Pancreas (tissue), 10 donors: ENCODE measurements at places on chromosomes 16 and 17. TPM values are rescaled to one million over a fixed set of nuclear protein-coding genes. Genes with fewer than 3 reads are reported as not detected.

FOXC2 gene
- total RNA-seq = not detected

DNA sequence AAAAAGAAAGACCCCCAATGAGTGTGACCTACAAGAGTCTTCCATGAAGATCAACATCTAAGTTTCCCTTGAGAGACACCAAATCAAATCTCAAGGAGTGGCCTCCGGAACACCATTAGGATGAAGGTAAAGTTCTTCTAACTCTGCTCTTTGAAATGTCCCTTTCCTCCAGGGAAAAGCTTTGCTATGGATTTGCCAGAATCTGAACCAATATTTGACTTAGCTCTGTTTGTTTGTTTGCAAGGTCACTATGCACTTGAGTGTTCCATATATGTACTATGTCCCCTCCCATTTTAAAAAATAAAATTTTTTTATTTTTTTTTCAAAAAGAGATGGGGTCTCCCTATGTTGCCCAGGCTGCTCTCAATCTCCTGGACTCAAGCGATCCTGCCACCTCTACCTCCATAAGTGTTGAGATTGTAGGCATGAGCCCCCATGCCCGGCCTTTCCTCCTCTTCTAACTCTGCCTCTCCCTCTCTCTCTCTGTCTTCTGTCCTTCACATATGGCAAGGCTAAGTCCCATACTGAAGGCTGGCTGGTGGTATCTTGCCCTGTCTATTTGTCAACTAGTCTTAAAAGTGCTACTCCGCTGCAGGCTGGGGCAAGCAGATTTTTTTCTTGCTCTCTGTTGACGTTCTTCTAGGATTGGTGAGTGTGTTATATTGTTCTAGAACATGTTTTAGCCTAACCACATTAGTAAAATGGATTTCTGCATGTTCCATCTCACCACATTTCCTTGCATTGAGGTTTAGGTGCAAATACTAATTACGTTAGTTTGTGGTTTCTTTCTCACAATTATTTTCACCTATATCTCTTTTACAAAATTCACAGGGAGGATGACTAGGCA is 276.7 kb upstream of the DYNLRB2 start:
- H3K4me1 ChIP-seq = no peaks in the 10 kb centered on the region
- no peaks in the 10 kb centered on the region for H3K27me3 ChIP-seq
- DNase-seq = no peak
- H3K27ac ChIP-seq = no peak overlapping the region

- DNase-seq = peak; percentile 85
- no peaks in the 10 kb centered on the region for H3K27me3 ChIP-seq
- no peak overlapping the region for H3K4me3 ChIP-seq
- H3K27ac ChIP-seq = no peak overlapping the region
- H3K4me1 ChIP-seq = peaks cover 5% of the 10 kb centered on the region
These were observed 2.6 kb upstream of the PITPNC1 start for GRCh38 chr17:67374329-67375053.

DNA sequence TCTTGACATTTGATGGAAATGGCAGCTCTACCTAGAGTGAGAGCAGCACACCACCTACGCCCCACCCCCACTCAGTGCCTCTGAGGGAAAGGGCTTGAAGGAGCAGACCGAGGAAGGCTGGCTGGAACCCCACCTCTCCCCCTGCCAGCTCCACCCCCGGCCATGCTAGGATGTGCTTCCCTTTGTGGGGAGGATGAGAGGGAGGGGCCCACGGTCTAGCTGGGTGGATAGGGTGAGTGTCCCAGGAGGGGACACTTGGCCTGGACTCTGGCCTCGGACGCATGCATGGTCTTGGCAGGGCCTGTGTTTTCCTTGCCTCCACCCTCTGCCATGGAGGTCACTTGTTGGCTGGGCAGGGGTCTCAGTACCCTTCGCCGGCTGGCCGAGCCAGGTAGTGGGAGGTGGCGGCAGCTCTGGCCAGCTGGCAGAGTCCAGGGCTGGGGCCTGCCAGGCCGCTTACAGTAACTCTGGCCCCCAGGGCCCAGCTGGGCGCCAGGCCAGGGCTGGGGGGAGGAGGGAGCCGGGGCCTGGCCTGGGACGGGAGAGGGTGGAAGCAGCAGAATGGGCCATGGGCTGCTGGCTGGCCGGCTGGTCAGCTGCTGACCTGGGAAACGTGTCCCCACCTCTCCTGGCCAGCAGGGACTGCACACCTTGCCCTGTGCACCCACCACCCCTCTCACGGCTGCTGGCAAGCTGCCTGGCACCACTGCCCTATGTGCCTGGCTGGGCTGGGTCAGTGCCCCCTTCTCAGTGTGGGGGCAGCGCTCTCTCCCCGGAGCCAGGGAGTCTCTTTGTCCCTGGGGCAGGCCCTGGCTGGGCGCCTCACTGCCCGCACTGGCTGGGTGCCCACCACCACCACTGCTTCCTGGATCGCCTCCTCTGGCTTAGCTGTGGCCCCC is 23.0 kb downstream of the RARA start:
- peaks cover 64% of the 10 kb centered on the region for H3K4me1 ChIP-seq
- peak; percentile 92 for DNase-seq
- H3K36me3 ChIP-seq = no peaks in the 10 kb centered on the region
- H3K27me3 ChIP-seq = no peaks in the 10 kb centered on the region
- peak overlapping the region; percentile 25 for H3K4me3 ChIP-seq
- H3K27ac ChIP-seq = peak overlapping the region; percentile 76

SPPL2C gene
- not detected for total RNA-seq

DNA sequence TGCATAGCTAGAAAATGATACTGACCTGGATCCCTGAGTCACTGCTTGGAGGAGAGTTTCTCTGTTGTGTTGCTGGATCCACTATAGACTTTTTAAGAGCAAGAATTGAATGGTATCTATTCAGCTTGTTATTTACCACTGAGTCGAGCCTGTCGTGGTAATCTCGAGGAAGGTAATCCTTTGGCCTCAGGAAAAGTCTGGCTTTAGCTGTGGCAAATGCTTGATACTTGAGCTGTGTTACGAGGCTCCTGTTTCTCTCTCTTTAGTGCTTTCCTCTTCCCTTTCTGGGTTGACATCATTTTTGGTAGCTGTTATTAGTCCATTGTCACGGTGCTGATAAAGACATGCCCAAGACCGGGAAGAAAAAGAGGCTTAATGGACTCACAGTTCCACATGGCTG is 314.3 kb downstream of the SNX29 start:
- no peaks in the 10 kb centered on the region for H3K36me3 ChIP-seq
- no peak overlapping the region for H3K27ac ChIP-seq
- H3K4me1 ChIP-seq = no peaks in the 10 kb centered on the region
- DNase-seq = no peak
- no peak overlapping the region for H3K4me3 ChIP-seq
- H3K27me3 ChIP-seq = no peaks in the 10 kb centered on the region

GRCh38 chr16:68275611-68276191 is 11.4 kb downstream of the SLC7A6 start:
- H3K4me1 ChIP-seq = no peaks in the 10 kb centered on the region
- H3K27me3 ChIP-seq = no peaks in the 10 kb centered on the region
- DNase-seq = no peak
- no peak overlapping the region for H3K4me3 ChIP-seq
- no peak overlapping the region for H3K27ac ChIP-seq

- peak; percentile 99 for DNase-seq
- H3K4me3 ChIP-seq = peak overlapping the region; percentile 19
- no peak overlapping the region for H3K27ac ChIP-seq
- no peaks in the 10 kb centered on the region for H3K27me3 ChIP-seq
- peaks cover 5% of the 10 kb centered on the region for H3K4me1 ChIP-seq
These were observed 8.9 kb downstream of the TSR3 start for GRCh38 chr16:1342526-1343427.

- DNase-seq = no peak
- no peak overlapping the region for H3K4me3 ChIP-seq
- H3K36me3 ChIP-seq = no peaks in the 10 kb centered on the region
- H3K4me1 ChIP-seq = no peaks in the 10 kb centered on the region
- H3K27me3 ChIP-seq = no peaks in the 10 kb centered on the region
These were observed 30.8 kb downstream of the CYB5D2 start for GRCh38 chr17:4173781-4174180.

DNA sequence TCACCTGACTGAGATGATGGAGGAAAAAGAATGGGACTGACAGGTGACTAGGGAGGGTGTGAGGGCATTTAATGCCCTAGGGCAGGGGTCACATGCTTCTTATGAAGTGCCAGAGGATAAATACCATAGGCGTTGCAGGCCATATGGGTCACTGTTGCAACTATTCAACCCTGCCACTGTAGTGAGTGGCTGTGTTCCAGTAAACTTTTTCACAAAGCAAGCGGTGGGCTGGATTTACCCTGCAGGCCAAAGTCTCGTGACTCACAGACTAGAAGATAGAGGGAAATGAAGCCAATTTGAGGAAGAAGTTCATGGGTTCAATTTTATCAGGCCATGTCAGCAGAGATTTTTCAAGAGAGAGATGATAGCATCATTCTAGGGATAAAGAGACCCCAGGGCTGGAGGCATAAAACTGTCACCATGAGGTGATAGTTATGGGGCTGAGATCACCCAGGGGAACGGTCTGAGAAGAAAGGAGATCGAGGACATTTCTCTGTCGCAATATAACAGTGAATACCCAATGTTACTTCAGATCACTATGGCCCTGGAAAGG is 8.6 kb downstream of the ARHGAP17 start:
- H3K4me3 ChIP-seq = no peak overlapping the region
- peaks cover 3% of the 10 kb centered on the region for H3K4me1 ChIP-seq
- H3K27me3 ChIP-seq = no peaks in the 10 kb centered on the region
- H3K27ac ChIP-seq = no peak overlapping the region
- no peaks in the 10 kb centered on the region for H3K36me3 ChIP-seq

HOXB3 gene
- total RNA-seq = 1.5 TPM

TMEM88 gene
- 3.2 TPM for total RNA-seq

KRT24 gene
- total RNA-seq = not detected

DNA sequence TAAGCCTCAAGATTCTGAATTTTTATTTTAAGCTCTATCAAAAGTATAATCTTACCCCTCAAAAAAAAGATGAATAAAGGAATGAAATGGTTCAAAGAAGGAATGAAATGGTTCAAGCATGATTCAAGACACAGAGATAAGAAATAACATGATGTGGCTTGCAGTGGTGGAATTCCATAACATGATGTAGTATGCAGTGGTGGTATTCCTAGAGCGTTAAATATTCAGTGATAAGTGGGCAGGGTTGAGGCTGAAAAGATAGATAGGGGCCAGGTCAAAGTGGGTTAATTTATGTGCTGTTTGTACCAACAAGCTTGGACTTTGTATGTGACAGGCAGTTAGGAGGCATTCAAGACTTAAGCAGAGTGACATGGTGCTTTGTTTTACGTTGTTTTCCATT is 29.6 kb downstream of the TNRC6A start:
- no peaks in the 10 kb centered on the region for H3K36me3 ChIP-seq
- H3K27ac ChIP-seq = no peak overlapping the region
- peaks cover 11% of the 10 kb centered on the region for H3K4me1 ChIP-seq
- H3K27me3 ChIP-seq = no peaks in the 10 kb centered on the region
- no peak overlapping the region for H3K4me3 ChIP-seq

GRCh38 chr17:51427856-51428255 is 167.5 kb downstream of the UTP18 start:
- no peak overlapping the region for H3K4me3 ChIP-seq
- H3K4me1 ChIP-seq = no peaks in the 10 kb centered on the region
- no peak overlapping the region for H3K27ac ChIP-seq

DNA sequence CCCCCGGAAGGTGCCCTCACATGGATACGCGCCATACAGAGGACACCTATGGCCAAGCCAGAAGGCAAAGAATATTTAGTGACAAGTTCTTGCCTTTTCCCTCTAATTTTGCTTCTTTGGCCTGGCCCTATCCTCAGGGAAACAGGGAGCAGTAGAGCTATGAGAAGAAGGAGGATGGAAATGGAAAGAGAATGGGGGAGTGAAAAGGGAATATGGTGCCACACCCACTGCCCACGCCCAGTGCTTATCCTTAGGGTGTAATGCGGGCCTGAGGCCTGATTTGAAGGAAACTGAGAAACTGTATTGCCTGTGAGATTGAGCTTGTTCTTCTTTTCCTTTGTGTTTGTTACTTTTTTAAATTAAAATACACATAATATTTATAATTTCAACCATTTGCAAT is 255.1 kb downstream of the HS3ST3A1 start:
- no peaks in the 10 kb centered on the region for H3K36me3 ChIP-seq
- no peaks in the 10 kb centered on the region for H3K4me1 ChIP-seq
- H3K27me3 ChIP-seq = no peaks in the 10 kb centered on the region
- DNase-seq = no peak
- H3K4me3 ChIP-seq = no peak overlapping the region
- peak overlapping the region; percentile 33 for H3K27ac ChIP-seq

HOXB4 gene
- total RNA-seq = 0.28 TPM

DNA sequence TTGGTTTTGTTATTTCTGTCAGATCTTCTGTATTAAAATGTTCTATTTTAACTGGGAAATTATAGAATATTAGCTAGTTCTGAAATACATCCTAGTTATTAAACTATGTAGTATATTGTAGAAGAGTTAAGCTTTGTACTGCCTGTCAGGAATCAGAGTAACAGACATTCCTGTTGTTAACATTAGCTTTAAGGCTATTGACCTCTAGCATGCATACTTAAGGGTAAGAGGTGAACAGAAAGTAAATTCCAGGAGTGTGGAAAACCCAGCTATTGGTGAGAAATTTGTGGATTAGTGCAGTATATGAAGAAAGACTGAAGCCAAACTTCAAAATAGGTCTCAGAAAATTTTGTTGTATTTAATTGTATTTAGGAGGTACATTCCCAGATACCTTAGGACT is 111.3 kb downstream of the CHD9 start:
- H3K36me3 ChIP-seq = no peaks in the 10 kb centered on the region
- no peak overlapping the region for H3K27ac ChIP-seq
- no peaks in the 10 kb centered on the region for H3K4me1 ChIP-seq

DNA sequence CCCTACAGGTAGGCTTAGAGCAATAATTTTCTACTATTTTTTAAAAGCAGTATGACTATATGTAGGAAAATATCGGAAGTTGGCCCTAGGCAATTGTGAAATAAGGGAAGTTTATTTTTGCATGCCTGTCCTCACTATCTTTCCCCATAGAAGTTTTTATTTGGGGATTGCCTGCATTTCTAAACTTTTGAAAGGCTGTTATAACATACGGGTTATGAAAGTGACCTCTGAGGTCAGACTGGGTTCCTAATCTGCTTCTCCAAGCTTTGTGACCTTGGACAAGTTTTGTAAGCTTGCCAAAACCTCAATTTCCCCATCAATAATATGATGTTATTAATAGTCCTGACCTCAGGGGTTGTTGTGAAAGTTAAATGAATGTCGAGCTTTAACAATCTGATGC is 67.1 kb downstream of the ARHGAP44 start:
- no peaks in the 10 kb centered on the region for H3K4me1 ChIP-seq
- H3K36me3 ChIP-seq = no peaks in the 10 kb centered on the region
- H3K27me3 ChIP-seq = no peaks in the 10 kb centered on the region
- DNase-seq = no peak
- no peak overlapping the region for H3K4me3 ChIP-seq
